Pons (tissue), 1 donor: ENCODE measurements at places on chromosomes 1 and 21.

DNA sequence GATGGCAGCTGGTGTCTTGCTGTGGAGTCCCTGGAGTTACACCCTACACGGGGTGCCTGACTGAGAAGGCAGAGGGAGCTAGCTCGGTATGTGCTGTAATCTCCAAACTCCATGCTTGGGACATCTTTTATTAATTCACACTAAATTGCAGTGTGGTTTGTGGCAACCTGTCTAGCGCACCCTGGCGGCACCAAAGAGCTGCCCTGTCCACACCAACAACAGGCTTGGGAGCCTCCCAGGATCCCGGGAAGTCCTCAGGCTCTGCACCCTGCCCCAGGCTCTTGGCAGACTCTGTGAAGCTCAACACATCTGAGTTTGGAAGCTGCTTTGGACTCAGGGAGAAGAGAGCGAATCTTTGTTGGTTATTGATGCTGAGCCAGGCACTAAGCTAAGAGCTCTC is 138.9 kb downstream of the IGSF21 start:
- DNase-seq: no peak

- DNase-seq: no peak
Observed at GRCh38 chr21:46160907-46161632, 5.7 kb upstream of the FTCD start.

- DNase-seq: no peak
Observed at GRCh38 chr1:5098981-5099385, 444.6 kb downstream of the AJAP1 start.

DNA sequence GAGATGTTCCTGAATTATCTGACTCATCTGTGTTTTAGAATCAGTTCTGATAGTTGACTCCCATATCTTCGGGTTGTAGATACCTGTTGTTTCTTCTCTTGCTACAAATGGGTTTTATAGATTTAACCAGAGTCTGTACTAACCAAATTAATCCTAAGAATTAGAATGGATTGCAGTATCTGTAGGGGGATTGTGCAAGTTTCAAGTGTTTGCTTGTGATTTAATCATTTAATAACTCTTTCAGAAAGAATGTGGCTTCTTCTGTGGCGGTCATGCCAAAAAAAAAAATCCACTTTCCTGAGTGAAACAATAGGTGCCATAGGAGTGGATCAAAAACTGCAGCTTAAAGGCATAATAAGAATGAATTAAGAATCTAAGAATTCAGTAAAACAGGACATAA is 9.4 kb downstream of the IPO9 start:
- no peak for DNase-seq

- DNase-seq: no peak
Observed at GRCh38 chr1:236836157-236836556, 41.1 kb downstream of the MTR start.

DNA sequence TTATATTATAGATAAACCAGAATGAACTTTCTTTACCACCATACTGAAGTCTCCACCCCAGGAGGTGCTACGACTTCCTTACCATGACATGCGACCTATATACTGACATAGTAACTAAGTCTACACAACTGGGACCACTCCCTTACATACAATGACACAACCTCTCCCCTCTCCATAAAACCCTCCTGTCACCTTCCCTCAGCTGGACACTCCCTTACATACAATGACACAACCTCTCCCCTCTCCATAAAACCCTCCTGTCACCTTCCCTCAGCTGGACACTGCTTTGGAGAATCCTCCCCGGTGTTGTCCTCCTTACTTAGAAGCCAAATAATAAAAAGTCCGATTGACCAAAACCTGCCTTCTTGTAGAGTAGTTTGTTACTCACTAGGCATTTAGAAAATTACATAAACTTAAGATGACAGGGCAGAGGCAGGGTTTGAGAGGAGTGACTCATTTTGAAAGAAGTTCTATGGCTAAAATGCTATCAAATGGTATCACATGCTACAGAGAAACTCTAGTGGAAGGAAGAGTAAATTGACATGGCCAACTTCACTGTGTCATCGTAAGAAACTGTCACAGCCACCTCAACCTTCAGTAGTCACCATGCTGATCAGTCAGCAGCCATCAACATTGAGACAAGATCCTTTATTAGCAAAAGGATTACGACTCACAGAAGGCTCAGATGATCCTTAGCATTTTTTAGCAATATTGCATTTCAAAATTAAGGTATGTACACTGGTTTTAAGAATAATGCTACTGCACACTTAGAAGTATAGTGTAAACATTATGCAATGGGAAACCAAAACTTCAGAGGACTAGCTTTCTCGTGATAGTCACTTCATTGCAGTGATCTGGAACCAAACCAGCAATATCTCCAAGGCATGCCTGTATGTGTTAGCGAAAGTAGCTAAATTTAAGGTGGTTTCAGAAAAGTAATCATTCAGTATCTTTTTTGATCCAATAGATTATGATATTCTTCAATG is 56.4 kb downstream of the AHCTF1 start:
- DNase-seq: no peak

- no peak for DNase-seq
Observed at GRCh38 chr1:101595881-101596374, 359.1 kb downstream of the S1PR1 start.

- DNase-seq: no peak
Observed at GRCh38 chr1:212484701-212485570, 52.2 kb downstream of the NENF start.

- DNase-seq: no peak
Observed at GRCh38 chr1:177480741-177481305, 310.1 kb downstream of the BRINP2 start.

DNA sequence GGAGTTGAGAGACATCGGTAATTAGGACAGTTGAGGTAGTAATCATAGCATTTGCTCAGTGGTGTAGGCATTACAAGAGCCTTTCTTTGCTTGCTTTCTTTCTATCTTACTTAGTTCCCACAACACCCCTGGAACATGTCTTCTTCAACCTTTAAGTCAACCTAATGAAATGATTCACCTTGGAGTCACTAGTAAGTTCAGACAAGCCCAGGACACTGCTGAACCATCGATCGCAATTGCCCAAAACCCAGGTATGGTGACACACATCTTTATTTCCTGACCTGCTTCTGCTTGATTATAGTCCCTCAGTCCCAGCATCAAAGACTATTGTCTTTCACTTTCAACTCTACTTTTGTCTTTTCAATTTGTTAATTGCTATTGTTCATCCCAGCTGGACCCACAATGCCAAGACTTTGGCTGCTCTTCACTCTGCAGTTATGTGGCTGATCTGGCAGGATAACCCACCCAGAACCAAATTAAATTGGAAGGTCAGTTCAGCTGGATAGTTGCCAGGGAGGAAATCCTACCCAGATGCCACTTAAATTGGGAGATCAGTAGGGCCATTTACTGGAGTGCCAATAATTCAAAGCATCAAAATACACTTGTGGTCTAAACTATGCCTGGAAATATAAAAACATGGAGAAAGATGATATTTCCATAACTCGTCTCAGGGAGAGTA is 272.9 kb downstream of the RWDD3 start:
- DNase-seq: no peak

DNA sequence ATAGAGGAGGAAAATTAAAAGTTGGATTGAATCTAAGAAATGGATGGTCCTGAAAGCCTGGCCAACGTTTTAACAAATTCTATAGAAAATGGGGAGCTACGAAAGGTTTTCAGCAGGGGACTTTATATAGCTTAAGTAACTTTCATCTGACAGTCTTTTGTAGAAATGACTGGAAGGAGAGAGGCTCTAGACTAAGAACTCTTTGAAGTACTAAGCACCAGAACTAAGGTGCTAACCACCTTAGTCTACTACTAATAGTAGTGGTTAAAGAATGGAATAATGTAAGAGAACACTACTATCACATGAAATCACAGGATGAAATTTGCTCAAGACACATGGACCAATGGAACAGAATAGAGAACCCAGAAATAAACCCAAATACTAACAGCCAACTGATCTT is 126.1 kb downstream of the DENND1B start:
- DNase-seq: no peak

GRCh38 chr1:175390081-175390481 is 197.5 kb upstream of the KIAA0040 start:
- no peak for DNase-seq

- DNase-seq: no peak
Observed at GRCh38 chr1:207188901-207189300, 84.9 kb downstream of the C4BPA start.

- no peak for DNase-seq
Observed at GRCh38 chr1:87155648-87156047, 173.0 kb upstream of the LMO4 start.

GRCh38 chr1:160046494-160047110 is 14.8 kb upstream of the PIGM start:
- peak; percentile 97 for DNase-seq

DNA sequence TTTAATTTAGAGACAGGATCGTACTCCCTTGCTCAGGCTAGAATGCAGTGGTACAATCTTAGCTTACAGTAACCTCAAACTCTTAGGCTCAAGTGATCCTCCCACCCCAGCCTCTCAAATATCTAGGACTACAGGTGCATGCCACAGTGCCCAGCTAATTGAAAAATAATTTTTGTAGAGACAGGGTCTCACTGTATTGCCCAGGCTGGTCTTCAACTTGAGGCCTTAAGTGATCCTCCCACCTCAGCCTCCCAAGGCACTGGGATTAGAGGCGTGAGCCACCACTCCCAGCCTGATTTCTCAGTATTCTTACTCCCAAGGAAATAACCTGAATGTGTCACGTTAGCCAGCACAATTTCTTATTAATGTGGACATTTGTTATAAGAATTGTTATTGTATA is 9.8 kb downstream of the RLF start:
- no peak for DNase-seq

- no peak for DNase-seq
Observed at GRCh38 chr1:58047265-58047858, 499.2 kb downstream of the OMA1 start.

DNA sequence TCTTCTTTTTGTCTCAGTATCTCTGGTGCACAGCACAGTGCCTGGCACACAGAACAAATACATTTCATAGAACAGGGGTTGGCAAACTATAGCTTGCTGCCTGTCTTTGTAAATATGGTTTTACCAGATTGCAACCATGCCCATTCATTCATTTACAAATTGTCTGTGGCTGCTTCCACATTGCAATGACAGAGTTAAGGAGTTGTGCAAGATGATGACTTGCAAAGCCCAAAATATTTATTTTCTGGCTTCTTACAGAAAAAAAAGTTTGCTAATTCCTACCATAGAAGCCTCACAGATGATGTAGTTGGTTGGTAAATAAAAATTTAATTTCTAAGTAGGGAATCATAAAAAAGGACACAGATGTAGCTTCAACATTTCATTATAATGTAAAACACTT is 11.2 kb upstream of the HMGB4 start:
- no peak for DNase-seq

DNA sequence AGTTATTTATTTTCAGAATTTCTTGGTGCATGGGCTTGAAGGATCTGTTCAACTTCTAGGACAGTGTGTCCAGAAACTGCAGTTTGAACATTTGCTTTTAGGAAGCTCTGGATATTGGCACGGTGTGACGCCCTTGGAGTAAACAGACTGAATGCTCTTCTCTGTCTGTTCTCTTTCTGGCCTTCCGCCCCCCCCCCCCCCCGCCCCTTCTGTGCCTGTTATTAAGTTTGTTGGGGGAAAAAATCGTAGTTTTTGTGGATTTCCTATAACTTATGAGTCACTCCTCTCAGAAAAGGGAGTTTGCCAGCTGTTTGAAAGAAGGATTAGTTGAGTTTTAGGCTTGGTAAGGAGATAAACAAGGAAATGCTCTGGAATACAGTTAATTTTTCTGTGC is 1.2 kb downstream of the KCTD3 start:
- peak; percentile 84 for DNase-seq

DNA sequence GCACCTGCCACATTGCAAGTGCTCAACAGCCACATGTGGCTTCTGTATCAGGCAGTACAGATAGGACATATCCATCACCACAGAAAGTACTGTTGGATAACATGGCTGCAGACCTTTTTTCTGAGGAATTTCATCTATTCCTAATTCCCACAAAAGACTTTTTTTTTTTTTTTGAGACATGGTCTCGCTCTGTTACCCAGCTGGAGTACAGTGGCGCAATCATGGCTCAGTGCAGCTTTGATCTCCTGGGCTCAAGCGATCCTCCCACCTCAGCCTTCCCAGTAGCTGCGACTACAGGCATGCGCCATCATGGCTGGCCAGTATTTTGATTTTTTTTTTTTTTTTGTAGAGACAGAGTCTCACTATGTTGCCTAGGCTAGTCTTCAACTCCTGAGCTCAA is 33.3 kb downstream of the YARS1 start:
- DNase-seq: no peak

- DNase-seq: no peak
Observed at GRCh38 chr21:31470896-31471694, 127.0 kb upstream of the TIAM1 start.

DNA sequence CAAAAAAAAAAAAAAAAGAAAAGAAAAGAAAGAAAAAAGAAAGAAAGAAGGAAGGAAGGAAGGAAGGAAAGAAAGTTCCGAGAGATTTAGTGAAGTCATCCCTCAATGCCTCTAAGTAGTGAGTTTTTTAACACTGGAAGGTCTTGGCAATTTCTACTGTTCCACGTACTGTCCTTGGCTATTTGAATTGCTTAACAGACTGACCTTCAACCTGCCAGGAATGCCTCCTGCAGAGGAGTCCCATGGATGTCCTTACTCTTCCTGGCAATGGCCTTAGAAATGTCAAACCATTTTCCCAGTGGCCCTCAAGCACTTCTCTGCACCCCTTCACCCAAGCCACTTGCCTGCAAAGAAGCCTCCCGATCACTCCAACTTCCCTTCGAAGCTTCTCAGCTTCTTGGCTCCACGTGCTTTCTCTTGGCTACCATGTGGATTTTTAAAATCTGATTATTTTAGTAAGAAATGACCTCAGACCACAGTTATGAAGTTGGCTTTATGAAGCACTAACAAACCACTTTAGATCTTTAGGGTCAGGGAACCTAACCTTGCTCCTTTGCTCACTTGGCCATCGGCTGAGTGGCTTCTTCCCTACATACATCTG is 43.7 kb upstream of the ABCG1 start:
- DNase-seq: no peak
